ENCODE measurements at places on chromosomes 6 and 20.

DNA sequence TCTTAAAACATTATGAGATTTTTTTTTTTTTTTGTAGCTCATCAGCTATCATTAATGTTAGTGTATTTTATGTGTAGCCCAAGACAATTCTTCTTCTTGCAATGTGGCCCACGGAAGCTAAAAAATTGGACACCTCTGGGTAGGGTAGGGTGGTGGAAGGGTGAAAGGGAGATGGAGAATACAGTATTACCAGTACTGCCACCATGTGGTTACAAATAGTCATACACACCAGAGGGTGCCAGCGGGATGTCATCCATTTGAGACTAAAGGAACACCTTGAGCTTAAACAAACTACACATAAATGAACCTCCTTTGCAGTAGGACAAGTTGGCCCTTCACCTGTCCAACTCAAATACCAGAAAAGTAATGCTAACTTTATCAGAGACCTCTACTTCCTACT lies 601.9 kb downstream of the HTR1B start:
- DNase-seq: no peak

GRCh38 chr6:92810913-92811312 lies 608.4 kb downstream of the EPHA7 start:
- DNase-seq: peak; percentile 3

- no peak for DNase-seq
These were observed at the start of gene PDYN for GRCh38 chr20:1993986-1994385. PDYN (minus strand) TSS chr20:1994058; CDS start chr20:1983084, 10,974 bp downstream.

GRCh38 chr6:157996201-157996712 lies 14.6 kb downstream of the SYNJ2 start:
- DNase-seq: no peak

GRCh38 chr6:92806254-92806653 lies 613.1 kb downstream of the EPHA7 start:
- DNase-seq: no peak

GRCh38 chr6:114119056-114119455 lies 148.1 kb upstream of the HDAC2 start:
- DNase-seq: no peak

- peak; percentile 88 for DNase-seq
These were observed 312.0 kb downstream of the ZFAND3 start for GRCh38 chr6:38131527-38131965.

- DNase-seq: no peak
These were observed 3.4 kb upstream of the NKAIN4 start for GRCh38 chr20:63257629-63258028.

- no peak for DNase-seq
These were observed 33.4 kb upstream of the MC3R start for GRCh38 chr20:56215115-56215514.

DNA sequence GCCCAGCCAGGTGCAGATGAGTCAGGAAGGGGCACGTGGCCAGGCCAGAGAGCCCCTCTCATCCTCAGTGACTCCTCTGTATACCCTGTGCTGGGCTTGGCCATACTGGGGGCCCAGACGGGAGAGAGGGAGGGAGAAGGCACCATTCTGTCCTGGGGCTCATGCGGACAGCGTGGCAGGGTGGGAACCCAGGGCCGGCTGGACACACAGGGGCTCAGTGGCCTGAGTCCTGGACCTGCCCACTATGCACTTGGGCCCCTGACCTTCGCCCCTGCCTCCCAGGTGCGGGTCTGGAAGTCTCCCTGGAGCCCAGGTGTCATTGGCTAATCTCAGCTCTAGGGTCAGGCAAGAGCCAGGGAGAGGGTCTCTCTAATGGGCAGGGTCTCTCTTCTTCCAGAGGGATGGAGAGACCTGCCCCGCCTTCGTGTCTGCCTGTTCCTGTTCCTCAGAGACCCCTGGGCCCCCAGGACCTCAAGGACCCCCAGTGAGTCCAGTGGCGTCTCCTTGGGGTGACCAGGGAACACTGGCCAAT lies 27.7 kb downstream of the COL20A1 start:
- no peak for DNase-seq

DNA sequence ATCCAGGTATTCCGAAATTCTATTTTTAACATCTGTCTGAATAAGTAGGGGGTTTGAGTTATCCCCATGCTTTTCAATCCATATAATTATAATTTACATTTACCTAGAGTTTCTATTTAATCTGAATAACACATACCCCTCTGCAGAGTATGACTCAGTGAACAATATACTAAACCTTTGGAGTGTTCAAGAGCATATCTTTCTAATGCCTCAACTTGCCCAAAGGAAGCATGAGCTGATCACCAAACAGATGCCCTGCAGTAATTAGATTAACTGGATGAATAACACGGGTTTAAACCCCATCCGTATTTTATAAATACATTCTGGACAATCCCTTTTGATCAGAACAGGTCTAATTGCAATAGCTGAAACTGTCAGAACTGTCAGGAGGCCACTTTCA lies 897.1 kb downstream of the TFAP2A start:
- no peak for DNase-seq

DNA sequence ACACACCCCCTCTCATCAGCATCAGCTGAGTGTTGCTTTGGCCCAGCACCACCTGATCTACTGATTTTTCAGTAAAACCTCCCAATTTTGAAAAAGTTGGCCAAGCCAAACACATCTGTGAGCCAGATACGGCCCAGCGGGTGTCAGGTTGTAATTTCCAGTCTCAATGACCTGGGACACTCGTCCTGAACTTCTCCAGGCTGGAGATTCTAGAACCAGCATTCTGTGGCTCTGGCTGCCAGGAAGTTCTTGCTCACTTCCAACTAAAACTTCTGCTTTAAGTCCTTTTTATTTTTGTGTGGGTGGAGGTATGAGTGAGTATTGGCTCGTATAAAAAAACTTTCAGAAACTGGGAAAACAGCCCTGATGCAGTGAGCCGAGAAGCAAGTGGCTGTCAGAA lies 5.1 kb downstream of the KIAA1755 start:
- peak; percentile 65 for DNase-seq

GRCh38 chr6:80742481-80742880 lies 636.0 kb downstream of the BCKDHB start:
- DNase-seq: no peak

GRCh38 chr6:137882225-137882961 lies 15.3 kb downstream of the TNFAIP3 start:
- peak; percentile 71 for DNase-seq

DNA sequence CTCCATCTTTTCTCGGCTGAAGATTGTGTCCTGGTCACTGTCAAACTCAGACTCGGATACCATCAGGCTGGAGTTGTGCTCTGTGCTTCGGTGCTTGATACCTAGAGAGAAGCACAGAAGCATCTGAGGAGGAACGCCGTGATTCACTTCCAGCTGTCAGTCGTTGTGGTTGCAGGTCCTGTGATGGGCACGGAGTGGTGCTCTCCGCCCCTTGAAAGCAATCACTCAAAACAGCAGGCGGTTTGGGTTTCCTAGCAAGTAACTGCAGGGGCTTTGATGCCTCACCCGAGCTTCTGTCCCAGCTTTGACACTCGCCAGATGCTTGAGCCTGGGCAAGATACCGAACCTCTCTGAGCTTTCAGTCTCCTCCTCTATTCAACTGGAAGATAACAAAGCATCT lies 52.5 kb downstream of the ALDH5A1 start:
- no peak for DNase-seq

- no peak for DNase-seq
These were observed 242.0 kb upstream of the TBX18 start for GRCh38 chr6:85006362-85006761.

- no peak for DNase-seq
These were observed 300.0 kb downstream of the ZFAND3 start for GRCh38 chr6:38119516-38119915.

DNA sequence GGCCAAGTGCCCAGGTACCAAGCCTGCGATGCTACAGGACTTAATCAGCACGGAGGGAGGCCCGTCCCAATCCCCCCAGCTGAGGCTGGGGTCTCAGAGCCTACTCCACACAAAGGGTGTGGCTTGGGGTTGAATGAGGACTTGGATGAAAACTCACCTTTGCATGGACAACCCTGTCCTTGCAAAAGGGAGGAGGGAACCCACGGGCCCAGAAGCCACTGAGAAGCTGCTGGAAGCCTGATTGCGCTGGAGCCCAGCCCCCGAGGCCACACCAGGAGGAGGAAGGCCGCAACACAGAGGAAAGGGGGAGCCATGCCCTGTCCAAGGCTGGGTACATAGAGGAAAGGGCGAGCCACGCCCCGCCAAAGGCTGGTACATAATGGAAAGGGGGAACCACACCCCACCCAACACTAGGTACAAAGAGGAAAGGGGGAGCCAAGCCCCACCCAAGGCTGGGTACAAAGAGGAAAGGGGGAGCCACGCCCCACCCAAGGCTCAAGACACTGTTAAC lies 158.8 kb downstream of the DLL1 start:
- DNase-seq: no peak

- DNase-seq: peak; percentile 59
These were observed 134.2 kb downstream of the TRIM27 start for GRCh38 chr6:28789553-28790083.

- DNase-seq: peak; percentile 40
These were observed 21.3 kb downstream of the SPATA2 start for GRCh38 chr20:49894073-49894470.

DNA sequence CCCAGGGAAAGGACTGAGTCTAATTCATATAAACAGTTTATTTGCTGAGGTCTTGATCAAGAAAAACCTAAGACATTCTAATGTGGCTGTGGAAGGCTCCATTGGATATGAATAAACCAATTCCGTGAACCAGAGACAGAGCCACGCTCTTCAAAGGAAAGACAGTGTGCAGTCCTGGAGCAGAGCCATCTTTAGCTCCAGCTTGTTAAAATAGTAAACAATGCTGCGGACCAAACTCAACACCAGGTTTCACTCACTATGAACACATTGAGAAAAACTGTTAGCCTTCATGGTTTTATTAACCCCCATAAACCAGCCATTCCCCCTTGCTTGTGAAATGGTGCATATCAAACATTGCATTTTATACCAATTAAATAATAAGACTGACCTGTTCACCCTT lies 61.9 kb downstream of the COL9A1 start:
- no peak for DNase-seq

DNA sequence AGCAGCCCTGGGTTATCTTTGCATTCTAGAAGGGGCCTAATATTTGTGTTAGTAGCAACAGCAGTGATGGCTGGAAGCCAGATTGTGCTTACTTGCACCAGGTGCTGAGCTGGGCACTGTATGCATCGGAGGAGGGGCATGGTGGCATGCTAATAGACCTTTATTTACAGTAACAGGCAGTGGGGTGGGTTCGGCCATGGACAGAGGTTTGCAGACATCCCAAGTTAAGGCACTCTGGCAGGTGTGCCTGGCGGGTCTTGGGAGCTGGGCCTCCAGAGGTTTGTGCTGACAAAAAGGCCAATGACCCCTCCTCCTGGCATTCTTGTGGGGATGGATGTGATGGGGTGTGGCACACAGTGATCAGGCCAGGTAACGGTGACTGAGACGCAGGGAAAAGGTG lies 39.0 kb upstream of the CD93 start:
- DNase-seq: no peak

DNA sequence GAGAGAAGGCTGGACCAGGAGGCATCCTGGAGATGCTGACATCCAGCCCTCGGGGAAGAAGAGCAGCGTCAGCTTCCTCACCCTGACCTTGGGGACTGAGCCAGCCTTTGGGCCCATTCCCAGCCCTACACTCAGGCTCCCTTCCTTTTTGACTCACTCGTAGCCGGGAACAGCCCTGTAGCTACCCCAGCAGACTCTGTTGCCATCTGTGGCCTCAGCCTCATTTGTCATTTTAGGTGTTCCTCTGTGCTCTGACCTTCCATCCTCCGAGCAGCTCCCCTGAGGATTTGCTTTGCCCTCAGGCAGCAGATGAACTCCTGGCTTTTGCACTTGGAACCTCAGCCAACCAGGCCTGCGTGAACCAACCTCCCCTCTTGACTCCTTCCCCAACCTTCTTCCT lies 67.5 kb downstream of the ELOVL2 start:
- DNase-seq: no peak

DNA sequence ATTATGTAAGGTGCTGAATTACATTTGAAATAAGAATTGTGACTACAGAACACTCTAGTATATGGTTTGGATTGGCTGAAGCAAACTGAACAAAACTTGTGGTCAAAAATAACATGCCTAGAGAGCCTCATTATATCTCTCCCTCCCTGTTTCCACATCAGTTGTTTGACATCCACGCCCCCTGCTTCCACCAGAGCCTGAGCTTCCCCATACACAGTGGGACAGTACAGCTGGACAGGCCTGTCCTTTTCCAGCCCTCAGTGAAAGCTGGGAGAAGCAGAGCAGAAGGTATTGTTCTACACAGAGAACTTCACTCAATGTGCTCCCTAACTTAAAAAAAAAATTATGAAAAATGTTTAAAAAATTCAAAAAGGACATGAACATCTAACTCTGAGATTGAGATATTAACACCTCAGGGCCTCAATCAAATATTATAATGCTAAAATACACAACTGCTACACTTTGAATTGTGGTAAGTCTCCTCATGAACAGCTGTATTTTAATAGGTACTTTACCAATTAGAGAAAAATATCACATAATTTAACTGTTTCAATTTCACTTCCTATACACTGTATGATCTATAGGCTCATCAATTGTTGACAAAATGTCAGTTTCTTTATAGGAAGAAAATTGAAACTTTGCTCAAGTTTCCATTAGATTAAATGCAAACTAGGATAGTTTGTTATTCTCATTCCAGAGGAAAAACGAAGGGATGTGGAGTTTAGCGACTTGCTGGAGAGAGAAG lies 44.9 kb upstream of the SCML4 start:
- no peak for DNase-seq

DNA sequence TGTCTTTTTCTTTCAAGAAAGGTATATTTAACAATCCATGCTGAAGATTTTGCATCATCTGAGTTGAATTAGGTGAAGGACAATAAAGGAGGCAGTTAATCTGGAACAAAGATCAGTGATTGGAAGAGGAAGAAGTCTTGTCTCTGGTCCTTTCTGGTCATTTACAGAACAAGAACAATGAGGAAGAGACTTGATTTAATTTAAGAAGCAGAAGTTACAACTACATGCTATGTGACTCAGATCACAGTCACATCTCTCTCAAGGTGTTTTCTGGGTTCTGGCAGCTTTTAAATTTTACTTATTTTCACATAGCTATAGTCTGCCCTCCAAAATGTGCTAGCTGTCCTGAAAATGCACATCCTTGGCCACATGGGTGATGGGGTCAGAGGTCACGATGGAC lies 53.5 kb upstream of the DEK start:
- DNase-seq: peak; percentile 40

DNA sequence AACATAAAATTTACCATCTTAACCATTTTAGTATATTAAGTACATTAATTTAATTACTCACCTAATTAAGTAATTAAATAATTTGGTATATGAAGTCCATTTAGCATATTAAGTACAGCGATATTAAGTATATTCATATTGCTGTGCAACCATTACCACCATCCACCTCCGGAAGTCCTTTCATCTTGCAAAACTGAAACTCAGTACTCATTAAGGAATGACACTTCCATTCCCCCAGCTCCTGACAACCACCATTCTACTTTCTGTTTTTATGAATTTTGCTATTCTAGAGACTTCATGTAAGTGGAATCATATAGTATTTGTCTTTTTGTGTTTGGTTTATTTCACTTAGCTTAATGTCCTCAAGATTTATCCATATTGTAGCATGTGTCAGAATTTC lies 61.1 kb upstream of the GTSF1L start:
- DNase-seq: peak; percentile 3

Data from suppressor macrophage treated with lipopolysaccharide for 4 hours (primary cell).